ENCODE measurements at places on chromosomes 6 and 20. TPM values are rescaled to one million over a fixed set of nuclear protein-coding genes. Genes with fewer than 3 reads are reported as not detected.
A peak's percentile ranks its signal among the peaks of the same experiment; 100 is the strongest.

DNA sequence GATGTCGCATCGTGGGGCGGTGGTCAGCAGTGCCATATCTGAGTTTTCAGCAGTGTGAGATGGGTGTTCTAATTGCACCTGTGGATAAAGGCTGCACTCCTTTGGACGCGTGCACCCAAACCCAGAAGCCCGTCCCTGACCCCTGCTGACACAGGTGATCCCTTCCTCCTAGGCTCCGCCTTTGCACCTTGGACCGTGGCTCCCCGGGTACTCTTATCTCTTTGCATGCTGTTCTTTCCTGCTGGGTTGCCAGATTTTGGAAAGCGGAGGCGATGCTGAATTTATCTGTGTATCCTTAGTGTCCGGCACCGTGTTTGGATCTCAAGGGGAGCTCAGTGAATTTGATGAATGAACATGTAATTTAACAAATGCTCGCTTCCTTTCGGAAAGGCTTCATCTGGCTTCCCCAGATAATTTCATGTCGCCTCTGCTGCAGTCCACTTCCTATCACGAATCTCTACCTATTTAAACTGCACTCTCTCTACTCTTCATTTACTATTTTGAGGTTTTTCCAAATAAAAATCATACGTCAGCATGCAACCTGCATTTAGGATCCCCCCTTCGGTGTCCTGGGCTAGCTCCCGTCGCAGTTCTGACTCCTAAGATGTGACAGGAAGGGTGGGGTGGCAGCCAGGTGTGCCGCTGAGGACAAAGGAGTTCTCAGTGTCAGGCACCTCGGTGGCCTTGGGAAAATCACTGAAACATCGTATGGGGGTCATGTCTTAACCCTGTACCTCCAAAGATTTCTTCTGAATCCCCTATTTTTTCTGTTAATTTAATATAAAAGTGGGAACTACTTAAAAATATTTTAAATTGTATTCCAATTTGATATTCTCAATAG, 753 bp upstream of the PERP start:
- H3K27ac ChIP-seq: peak overlapping the region; percentile 90
- H3K27me3 ChIP-seq: peaks cover 21% of the 10 kb centered on the region
- no peaks in the 10 kb centered on the region for H3K36me3 ChIP-seq
- H3K4me3 ChIP-seq: peak overlapping the region; percentile 80
- peak; percentile 70 for DNase-seq
- peaks cover 6% of the 10 kb centered on the region for H3K4me1 ChIP-seq

- H3K4me3 ChIP-seq: no peak overlapping the region
- H3K36me3 ChIP-seq: no peaks in the 10 kb centered on the region
- no peak overlapping the region for H3K27ac ChIP-seq
Measured at GRCh38 chr20:51700809-51701285, 67.3 kb downstream of the ATP9A start.

GRCh38 chr6:131917318-131917717, 33.9 kb downstream of the CCN2 start:
- no peak for DNase-seq
- no peaks in the 10 kb centered on the region for H3K4me1 ChIP-seq
- peaks cover 19% of the 10 kb centered on the region for H3K27me3 ChIP-seq
- H3K27ac ChIP-seq: no peak overlapping the region

GRCh38 chr6:160765412-160765811, 63.4 kb downstream of the PLG start:
- H3K27ac ChIP-seq: no peak overlapping the region
- no peaks in the 10 kb centered on the region for H3K36me3 ChIP-seq
- H3K27me3 ChIP-seq: no peaks in the 10 kb centered on the region
- H3K4me1 ChIP-seq: peaks cover 7% of the 10 kb centered on the region

ZNF391 gene
- 0.45 TPM for total RNA-seq

GRCh38 chr6:32298632-32299336, 72.9 kb downstream of the TSBP1 start:
- H3K27me3 ChIP-seq: no peaks in the 10 kb centered on the region
- H3K27ac ChIP-seq: no peak overlapping the region
- H3K4me1 ChIP-seq: peaks cover 4% of the 10 kb centered on the region
- DNase-seq: no peak
- H3K36me3 ChIP-seq: no peaks in the 10 kb centered on the region

DNA sequence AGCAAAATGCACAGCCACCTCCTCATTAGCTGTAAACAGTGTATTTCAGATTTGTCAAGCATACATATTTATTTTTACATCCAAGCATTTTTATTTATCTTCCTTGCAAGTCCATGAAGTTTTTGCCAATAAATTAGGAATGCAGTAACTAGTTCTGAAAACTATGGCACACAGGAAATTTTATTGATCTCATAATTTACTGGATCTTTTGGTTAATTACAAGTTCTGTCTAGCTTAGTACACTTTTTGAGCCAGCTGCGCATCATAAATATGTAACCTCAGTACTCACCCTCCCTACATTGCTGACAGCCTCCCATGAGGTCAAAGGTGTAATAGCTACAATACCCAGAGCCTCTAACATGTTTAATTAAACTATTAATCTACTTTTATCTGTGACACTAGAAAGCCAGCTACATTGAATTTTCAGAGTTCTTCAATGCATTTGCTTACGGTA, 898.2 kb downstream of the KIF16B start:
- H3K4me3 ChIP-seq: no peak overlapping the region
- no peaks in the 10 kb centered on the region for H3K36me3 ChIP-seq
- DNase-seq: no peak
- peaks cover 17% of the 10 kb centered on the region for H3K4me1 ChIP-seq
- no peaks in the 10 kb centered on the region for H3K27me3 ChIP-seq

GRCh38 chr6:41040101-41040939, 1.3 kb upstream of the UNC5CL start:
- peak overlapping the region; percentile 82 for H3K27ac ChIP-seq
- no peaks in the 10 kb centered on the region for H3K27me3 ChIP-seq
- no peaks in the 10 kb centered on the region for H3K36me3 ChIP-seq
- H3K4me1 ChIP-seq: peaks cover 48% of the 10 kb centered on the region

- H3K27ac ChIP-seq: no peak overlapping the region
- no peak overlapping the region for H3K4me3 ChIP-seq
- peaks cover 16% of the 10 kb centered on the region for H3K4me1 ChIP-seq
Measured at GRCh38 chr6:10386220-10386619, 28.7 kb downstream of the TFAP2A start.

DNA sequence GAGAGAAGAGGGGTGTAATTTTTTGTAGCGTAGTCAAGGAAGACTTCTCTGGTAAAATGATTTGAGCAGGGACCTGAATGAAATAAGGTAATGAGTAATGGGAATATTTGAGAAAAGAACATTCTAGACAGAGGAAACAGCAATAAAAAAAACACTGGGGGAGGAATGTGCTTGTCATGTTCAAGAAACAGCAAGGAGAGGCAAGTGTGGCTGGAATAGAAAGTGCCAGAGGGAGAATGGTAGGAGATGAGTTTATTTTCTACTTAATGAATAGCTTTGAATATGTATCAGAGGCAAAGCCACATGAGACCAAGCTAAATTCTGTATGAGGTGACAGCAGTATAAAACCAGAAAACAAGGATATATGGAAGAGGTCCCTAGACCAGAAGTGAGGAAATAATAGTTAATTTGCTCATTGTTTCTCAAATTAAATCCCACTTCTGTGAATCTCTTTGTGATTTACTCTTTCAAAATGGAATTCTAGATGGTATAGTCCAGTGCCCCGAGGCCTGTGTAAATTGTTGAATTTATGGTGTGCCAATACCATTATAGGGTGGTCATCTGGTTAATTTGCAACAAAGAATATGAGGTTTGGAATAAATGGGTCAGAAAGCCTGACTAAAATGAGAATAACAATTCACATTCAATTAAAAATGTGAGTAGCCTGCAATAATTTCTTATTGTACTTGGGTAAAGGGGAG, 170.2 kb downstream of the CDKAL1 start:
- no peak for DNase-seq
- no peaks in the 10 kb centered on the region for H3K27me3 ChIP-seq
- H3K4me1 ChIP-seq: peaks cover 10% of the 10 kb centered on the region
- H3K27ac ChIP-seq: no peak overlapping the region
- no peaks in the 10 kb centered on the region for H3K36me3 ChIP-seq
- H3K4me3 ChIP-seq: no peak overlapping the region

DNA sequence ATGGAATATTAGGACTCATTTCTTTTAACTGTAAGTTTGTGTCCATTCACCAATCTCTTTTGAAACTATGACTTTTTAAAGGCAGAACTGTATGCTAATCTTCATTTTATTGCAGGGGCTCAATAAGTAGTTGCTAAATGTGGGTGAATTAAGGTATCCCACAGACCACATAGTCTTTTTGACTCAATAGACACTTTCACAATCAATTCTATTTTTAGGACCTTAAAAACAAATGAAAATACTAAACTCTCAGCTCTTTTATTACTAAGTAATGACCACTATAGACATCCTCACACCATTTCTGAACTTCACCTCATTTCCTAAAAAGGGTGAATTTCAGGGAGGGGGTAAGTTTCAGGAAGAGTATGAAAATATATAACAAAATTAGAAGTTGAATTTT, 106.8 kb upstream of the BEND6 start:
- peaks cover 40% of the 10 kb centered on the region for H3K4me1 ChIP-seq
- H3K27me3 ChIP-seq: peaks cover 16% of the 10 kb centered on the region

FAM120B gene
- 66.5 TPM for total RNA-seq
